ENCODE measurements at places on chromosomes 13 and 19. TPM values are rescaled to one million over a fixed set of nuclear protein-coding genes. Genes with fewer than 3 reads are reported as not detected.
A peak's percentile ranks its signal among the peaks of the same experiment; 100 is the strongest.

The CD37 gene
- total RNA-seq = not detected

The CEBPA gene
- total RNA-seq = 0.63 TPM

The KLK7 gene
- not detected for total RNA-seq

GRCh38 chr19:13861392-13861713 lies 15.6 kb upstream of the NANOS3 start:
- H3K36me3 ChIP-seq = no peaks in the 10 kb centered on the region
- H3K4me3 ChIP-seq = peak overlapping the region; percentile 71
- peak overlapping the region; percentile 97 for H3K27ac ChIP-seq

DNA sequence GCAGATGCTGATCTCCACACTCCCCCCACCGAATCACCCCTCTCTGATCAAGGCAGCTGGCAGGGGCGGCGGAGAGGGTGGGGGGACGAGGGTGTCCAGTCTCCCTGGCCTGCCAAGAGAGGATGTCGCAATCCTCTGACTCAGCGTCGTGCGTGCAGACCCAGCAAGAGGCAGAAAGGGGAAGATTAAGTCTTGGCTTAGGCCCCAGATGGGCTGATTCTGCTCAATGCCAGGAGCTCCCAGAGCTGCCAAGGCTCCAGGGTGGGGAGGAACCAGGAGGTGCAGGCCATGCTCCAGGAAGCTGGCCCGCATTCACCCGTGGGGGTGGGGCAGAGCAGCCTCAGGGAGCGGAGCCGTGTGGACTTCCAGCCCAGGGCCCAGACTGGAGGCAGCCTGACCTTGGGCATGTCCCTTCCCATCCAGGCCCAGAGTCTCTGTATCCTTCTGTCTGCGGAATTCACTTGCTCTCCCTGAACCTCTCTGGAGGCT lies 6.6 kb upstream of the BCL3 start:
- H3K36me3 ChIP-seq = no peaks in the 10 kb centered on the region
- DNase-seq = peak; percentile 98
- H3K4me1 ChIP-seq = peaks cover 62% of the 10 kb centered on the region
- H3K27me3 ChIP-seq = no peaks in the 10 kb centered on the region
- H3K4me3 ChIP-seq = peak overlapping the region; percentile 39

The LIN37 gene
- 12.3 TPM for total RNA-seq

- H3K4me3 ChIP-seq = peak overlapping the region; percentile 83
- H3K36me3 ChIP-seq = no peaks in the 10 kb centered on the region
- DNase-seq = peak; percentile 83
- no peaks in the 10 kb centered on the region for H3K27me3 ChIP-seq
- H3K27ac ChIP-seq = peak overlapping the region; percentile 94
- H3K4me1 ChIP-seq = 0 out of 2 replicates have a peak, but pooled peaks cover 5% of the 10 kb centered on the region
Measured at GRCh38 chr19:13154911-13155471, 4.8 kb downstream of the IER2 start.

The YJEFN3 gene
- total RNA-seq = 0.25 TPM

GRCh38 chr19:47542030-47542475 lies 27.2 kb upstream of the NAPA start:
- H3K4me1 ChIP-seq = no peaks in the 10 kb centered on the region
- peak; percentile 71 for DNase-seq
- H3K36me3 ChIP-seq = no peaks in the 10 kb centered on the region
- H3K4me3 ChIP-seq = no peak overlapping the region
- no peaks in the 10 kb centered on the region for H3K27me3 ChIP-seq

- H3K4me1 ChIP-seq = no peaks in the 10 kb centered on the region
- no peaks in the 10 kb centered on the region for H3K27me3 ChIP-seq
- no peak overlapping the region for H3K27ac ChIP-seq
Measured at GRCh38 chr13:39670445-39670844, 15.0 kb downstream of the COG6 start.

The LYPD3 gene
- total RNA-seq = not detected

DNA sequence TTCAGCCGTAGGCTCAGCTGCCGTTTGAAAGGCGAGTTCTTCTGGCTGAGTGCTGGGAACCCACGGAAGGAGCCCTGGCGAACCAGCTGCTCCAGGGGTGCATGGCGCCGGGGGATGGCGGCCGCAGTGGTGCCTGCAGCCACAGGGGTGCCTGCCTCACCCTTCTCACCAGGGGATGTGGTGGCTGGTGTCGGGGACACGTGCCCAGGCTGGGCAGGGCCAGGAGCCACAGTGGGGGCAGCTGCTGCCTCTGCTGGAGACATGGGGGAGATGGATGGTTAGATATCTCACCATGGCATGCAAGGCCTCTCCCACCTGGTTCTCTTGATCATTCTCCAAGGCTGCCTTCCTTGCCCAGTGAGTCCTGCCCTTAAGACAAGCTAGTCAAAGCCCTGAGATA lies 17.1 kb downstream of the NUMBL start:
- H3K27ac ChIP-seq = no peak overlapping the region
- H3K36me3 ChIP-seq = peaks cover 75% of the 10 kb centered on the region
- no peaks in the 10 kb centered on the region for H3K27me3 ChIP-seq
- H3K4me3 ChIP-seq = no peak overlapping the region

- H3K4me3 ChIP-seq = no peak overlapping the region
- no peaks in the 10 kb centered on the region for H3K4me1 ChIP-seq
- peaks cover 18% of the 10 kb centered on the region for H3K36me3 ChIP-seq
- H3K27me3 ChIP-seq = no peaks in the 10 kb centered on the region
Measured at GRCh38 chr19:39986643-39987042, 10.2 kb upstream of the ZNF546 start.

DNA sequence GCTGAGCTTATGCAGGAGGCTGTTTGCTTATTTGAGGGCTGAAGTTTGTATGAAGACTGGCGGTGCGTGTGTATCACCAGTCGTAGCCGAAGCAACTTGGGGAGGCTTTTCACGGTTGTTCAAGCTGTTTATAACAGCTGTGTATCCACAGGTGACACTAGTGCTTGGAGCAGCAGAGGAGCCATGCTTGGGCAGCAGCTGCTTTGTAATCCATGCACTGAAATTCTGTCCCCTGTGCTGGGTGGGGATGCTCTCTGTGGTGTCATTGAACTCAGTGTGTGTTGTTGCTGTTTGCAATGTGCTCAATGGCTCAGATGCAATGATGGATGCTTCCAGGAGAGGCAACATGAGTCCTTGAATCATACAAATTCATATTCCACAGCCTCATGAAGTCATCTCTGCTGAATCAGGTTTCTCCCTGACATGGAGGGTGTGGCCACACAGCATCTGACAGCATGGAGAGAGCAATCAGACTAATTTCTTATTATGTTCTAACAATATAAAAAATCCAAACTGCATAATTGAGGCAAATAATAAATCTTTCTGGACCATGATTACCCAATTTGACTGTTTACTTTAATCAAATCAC lies 18.8 kb upstream of the GTF3A start:
- DNase-seq = peak; percentile 4
- H3K4me1 ChIP-seq = peaks cover 16% of the 10 kb centered on the region

The ISOC2 gene
- total RNA-seq = 103 TPM

GRCh38 chr13:74929436-74929835 lies 552.5 kb downstream of the TBC1D4 start:
- H3K36me3 ChIP-seq = no peaks in the 10 kb centered on the region
- no peak for DNase-seq
- H3K4me3 ChIP-seq = no peak overlapping the region
- H3K4me1 ChIP-seq = peaks cover 19% of the 10 kb centered on the region

DNA sequence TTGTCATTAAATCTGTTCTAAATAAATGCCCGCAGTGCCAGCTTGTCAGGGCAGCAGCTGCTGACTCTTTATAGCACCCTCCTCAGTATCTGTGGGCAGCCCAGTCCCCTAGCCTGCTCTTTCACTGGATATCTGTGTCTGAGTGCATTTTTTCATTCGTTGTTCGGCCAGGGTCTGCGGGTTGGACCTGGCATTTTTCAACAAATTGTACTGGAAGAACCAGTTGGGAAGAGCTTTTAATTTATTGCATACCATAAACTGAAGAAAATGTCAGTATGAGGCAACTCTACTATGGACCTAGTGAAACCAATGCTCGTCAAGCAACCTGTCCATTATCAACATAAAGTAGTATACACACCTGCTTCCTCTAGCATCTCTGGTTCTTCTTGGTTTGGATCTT lies 8.6 kb downstream of the NLRP13 start:
- DNase-seq = no peak
- no peaks in the 10 kb centered on the region for H3K27me3 ChIP-seq
- no peaks in the 10 kb centered on the region for H3K36me3 ChIP-seq
- H3K27ac ChIP-seq = no peak overlapping the region

- H3K36me3 ChIP-seq = no peaks in the 10 kb centered on the region
- no peak overlapping the region for H3K27ac ChIP-seq
- DNase-seq = no peak
- no peaks in the 10 kb centered on the region for H3K27me3 ChIP-seq
- H3K4me3 ChIP-seq = no peak overlapping the region
- peaks cover 3% of the 10 kb centered on the region for H3K4me1 ChIP-seq
Measured at GRCh38 chr13:73173279-73173811, 114.5 kb downstream of the KLF5 start.

The ATP4A gene
- not detected for total RNA-seq

DNA sequence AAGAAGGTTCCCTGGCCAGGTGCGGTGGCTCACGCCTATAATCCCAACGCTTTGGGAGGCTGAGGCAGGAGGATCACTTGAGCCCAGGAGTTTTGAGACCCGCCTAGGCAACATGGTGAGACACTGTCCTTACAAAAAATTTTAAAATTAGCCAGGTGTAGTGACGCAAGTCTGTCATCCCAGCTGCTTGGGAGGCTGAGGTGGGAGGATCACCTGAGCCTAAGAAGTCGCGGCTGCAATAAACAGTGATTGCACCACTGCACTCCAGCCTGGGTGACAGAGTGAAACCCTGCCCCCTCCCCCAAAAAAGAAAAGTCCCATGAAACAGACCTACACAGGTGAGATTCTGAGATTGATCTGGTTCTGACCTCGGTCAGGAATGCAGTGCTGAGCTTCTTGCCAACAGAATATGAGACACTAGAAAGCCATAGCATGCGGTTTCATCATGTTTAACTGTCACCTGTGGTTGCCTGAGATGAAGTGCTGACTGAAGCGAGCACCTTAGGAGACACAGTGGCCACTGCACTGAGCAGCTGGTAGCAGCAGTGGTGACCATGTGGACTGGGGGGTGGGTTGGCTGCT lies 2.0 kb upstream of the A1BG start:
- H3K27me3 ChIP-seq = no peaks in the 10 kb centered on the region
- no peak overlapping the region for H3K27ac ChIP-seq

DNA sequence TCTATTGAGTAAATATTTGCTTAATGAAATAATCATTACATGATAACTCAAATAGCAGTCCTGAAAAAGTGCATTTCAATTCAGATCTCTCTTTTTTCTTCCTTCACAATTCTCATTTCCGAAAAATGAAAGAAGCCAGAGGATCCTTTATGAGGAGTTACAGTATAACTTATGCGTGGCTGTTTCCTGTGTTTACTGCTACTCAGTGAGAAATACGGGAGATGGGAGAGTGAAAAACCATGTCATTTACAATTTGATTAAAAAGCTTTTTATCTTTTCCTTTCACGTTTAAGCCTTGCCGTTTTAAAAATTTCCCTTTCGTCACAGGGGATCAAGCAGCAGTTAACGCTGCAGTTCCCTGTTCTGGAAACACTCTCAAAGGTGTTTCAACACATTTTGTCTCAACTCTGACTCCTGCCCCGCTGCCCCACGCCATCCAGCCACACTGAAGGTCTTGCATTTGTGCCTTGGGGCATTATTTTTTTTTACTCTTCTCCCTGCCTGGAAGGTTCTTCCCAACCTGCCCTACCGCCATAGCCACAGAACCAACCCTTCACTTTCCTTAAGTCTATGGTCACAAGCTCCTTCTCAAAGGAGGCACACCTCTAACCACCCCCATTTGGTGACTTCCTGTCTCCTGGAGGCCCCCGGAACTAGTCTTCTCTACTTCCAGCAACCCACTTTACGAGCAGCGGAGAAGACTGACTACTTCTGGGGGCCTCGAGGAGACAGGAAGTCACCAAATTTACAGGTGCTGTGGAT lies 17.0 kb downstream of the KL start:
- H3K27me3 ChIP-seq = no peaks in the 10 kb centered on the region
- no peaks in the 10 kb centered on the region for H3K36me3 ChIP-seq
- H3K4me1 ChIP-seq = no peaks in the 10 kb centered on the region
- H3K4me3 ChIP-seq = no peak overlapping the region
- DNase-seq = no peak

GRCh38 chr13:113110048-113110851 lies 4.7 kb downstream of the F7 start:
- H3K4me3 ChIP-seq = peak overlapping the region; percentile 40
- H3K27ac ChIP-seq = no peak overlapping the region
- peaks cover 9% of the 10 kb centered on the region for H3K27me3 ChIP-seq

DNA sequence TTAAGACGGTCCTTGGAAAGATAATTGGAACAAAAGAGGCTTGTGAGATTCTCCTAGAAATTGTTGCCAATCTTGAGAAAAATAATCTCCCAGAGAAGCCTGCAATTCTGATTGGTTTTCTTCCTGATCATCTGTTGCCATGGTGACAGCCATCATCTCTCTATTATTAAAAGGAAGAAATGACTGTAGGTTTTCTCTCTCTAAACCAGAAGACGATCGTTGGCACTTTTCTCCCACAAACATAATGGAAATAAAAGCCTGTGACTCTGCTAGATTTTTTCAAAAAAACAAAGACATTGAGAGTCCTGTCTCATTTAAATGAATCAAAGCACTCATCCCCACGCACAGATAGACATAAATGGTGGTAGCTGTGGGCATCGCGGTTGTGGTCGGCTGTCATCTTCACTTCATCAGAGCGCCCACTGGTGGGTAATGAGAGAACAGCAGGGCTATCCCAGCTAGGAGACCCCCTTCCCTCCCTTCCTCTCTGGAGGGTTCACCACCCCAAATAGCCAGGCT lies 21.7 kb upstream of the CALM3 start:
- peak; percentile 44 for DNase-seq
- H3K36me3 ChIP-seq = no peaks in the 10 kb centered on the region
- H3K27ac ChIP-seq = no peak overlapping the region
- no peak overlapping the region for H3K4me3 ChIP-seq

Data from GM23248 (cell line).